Renal cortical epithelial cell (primary cell): ENCODE measurements at places on chromosomes 5 and 9.

- DNase-seq = no peak
Observed at GRCh38 chr9:117687532-117687931, 16.7 kb upstream of the TLR4 start.

- no peak for DNase-seq
Observed at GRCh38 chr5:57231607-57232006, 57.7 kb downstream of the GPBP1 start.

DNA sequence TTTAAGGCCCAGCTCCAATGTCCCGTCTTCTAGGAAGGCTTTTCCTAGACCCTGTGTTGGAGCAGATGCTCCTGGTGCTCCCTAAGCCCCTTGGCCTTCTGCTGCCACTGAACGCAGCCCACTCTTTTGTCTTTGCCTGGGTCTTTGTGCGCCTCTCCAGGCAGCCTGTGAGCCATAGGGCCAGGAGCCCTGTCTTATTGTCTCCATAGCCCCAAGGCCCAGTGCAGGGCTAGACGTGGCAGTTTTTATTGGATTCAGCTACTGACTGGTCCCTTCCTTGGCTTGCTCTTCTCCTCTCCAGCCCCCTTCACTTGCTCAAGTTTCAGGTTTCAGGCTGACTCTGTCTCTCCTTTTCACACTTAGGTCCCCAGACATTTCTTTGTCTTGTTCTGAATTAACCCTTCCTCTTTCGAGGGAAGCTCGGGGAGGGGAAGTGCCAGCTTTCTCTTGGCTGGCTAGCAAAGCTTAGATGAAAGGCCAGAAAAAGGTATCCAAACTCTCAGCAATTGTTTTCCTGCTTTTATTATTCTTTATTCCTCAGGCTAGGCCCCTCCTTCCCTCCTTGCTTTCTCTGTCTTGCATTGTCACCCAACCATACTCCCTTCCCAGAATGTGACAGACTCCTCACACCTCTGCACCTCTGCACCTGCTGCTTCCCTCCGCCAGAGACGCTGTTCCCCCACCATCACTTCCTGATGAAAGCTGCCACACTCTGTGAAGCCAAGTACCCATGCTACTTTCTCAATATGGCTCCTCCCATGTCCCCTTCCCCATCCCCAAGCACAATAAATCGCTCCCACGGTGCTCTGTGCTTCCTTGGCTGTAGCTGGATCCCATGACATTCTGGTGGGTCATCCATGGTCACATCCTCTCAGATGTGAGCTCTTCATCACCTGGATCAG is 101.6 kb upstream of the CPEB4 start:
- DNase-seq = no peak

DNA sequence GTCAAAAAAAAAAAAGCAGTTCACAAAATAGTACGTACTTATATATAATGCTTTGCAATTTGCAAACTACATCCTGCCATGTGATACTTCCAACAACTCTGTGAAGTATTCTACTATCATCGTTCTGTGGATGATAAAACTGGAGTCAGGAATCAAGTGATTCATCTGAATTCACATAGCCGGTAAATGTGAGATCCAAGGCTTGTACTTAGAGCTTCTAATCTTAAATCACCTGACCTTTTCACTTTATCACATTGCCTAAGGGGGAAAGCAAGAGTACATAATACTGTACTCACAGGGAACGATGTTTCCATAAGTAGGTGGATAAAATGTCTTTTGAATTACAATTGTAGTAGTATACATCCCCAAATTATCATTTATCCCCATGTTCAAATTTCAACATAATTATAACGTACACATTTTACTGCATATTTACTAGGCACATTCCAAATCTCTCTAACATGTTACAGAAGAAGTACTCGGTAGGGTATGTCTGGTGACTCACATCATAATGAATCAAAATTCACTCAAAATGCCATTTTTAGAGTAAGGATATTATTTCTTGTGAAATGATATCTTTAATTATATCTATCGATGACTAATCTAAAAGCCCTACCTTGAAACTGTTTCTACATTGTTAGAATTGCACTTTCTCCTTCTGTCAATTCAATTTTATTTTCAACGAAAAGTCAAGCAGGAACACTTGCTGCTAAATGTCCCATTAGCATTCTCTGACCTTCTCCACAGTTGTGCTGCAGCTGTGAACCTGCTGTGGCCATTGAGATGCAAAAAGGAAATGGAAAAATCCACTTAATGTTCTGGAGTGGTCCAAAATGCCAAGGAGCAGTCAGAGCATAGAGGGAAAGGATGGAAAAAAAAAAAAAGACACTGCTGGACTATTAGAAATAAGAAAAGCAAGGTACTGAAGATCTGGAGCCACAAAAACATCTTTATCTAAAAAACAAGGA is 78.9 kb downstream of the OR2K2 start:
- no peak for DNase-seq

DNA sequence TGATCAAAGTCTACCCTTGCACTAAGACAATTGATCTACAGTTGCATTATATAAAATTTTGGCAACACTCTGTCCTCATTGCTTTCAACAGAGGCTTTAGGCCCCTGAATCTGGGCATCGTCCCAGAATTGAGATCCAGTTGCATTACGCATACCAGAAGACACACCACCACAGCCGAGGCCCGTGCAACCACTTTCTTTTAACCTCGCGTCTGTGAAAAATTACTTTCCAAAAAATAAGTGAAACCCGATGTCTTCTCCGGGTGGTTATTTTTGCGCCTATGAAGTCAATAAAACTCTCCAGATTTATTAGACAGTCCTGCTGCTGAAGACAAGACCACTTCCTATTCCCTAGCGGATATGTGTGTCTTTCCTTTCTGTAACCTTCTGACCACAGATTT is 52.1 kb upstream of the NFIB start:
- DNase-seq = no peak

DNA sequence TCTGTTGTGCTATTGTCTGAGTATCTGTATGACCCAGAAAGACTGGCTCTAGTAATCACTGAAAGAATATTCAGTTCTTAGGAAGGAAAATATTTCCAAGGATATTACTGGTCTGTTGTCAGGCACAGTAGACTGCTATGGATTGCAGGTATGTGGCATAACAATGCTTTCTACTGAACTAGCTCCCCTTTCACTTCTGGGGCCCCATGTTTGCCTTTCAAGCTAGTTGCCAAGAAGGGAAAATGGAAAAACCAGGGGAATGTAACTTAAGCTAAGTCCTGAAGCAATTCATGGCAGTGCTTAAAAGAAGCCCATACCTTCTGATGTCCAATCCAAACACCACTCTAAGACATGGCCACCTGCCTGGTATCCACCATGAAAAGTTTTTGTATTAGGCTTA is 375.7 kb downstream of the GLIS3 start:
- no peak for DNase-seq

GRCh38 chr5:6596388-6596787 is 36.5 kb downstream of the NSUN2 start:
- no peak for DNase-seq

DNA sequence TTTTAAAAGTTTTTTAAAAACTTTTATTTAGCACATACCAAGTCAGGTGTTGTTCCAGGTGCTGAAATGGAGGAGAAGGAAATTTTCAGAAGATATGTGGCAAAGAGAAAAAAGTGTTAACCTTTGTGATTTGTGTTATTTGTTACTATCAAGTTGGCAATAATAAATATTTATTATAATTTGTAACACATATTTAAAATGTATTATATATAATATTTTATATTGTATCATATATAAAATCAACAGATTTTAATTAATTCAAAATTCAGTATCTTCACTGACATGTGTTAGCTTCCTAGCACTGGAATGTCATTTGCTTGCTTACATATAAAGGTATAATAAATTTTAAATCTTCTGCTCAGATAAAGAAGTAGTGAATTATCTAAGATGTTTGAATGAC is 71.5 kb downstream of the STK32A start:
- DNase-seq = no peak

DNA sequence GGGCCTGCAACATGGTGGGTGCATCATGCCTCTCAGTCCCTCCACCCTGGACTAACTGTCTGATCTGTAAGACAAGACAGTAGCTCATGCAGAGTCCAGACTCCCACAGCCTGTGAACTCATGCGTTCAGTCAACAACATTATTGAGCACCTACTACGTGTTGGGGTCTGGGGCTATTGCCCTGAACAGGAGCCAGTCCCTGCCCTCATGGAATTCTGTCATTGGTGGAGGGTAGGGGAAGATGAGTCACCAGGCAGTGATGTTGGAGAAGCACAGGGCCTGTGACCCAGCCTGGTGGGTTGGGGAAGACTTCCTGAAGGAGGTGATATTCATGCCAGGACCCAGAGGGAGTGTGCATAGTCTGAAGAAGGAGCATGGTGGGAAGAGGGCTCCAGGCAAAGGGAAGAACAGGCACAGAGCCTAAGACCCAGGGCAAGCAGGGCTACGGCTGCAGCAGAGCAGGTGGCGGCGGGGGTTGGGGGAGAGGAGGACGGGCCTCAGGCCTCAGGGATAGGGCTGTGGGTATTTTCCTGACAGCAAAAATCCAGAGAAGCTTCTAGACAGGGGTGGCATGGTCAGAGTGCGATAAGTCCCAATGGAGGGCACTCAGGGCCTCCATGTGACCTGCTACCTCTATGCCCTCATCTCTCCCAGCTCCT is 26.7 kb upstream of the PSD2 start:
- peak; percentile 37 for DNase-seq

DNA sequence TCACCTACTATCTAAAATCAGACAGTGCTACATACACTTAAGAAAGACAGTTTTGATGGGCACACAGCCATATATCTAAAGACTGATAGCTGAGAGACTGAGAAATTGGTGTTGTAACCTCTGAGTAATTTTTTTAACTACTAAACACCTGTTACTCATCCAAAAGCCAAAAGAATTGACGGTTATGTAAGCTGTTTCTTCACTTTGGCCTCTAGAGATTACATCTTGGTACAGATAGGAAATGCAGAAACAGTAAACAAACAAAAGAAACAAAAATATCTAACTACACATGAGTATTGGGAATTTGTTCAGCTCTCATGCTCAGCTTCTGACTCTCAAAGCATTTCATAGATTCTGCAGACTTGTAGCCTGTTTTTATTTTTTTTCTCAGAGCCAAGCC is 152.1 kb upstream of the GAS1 start:
- no peak for DNase-seq

DNA sequence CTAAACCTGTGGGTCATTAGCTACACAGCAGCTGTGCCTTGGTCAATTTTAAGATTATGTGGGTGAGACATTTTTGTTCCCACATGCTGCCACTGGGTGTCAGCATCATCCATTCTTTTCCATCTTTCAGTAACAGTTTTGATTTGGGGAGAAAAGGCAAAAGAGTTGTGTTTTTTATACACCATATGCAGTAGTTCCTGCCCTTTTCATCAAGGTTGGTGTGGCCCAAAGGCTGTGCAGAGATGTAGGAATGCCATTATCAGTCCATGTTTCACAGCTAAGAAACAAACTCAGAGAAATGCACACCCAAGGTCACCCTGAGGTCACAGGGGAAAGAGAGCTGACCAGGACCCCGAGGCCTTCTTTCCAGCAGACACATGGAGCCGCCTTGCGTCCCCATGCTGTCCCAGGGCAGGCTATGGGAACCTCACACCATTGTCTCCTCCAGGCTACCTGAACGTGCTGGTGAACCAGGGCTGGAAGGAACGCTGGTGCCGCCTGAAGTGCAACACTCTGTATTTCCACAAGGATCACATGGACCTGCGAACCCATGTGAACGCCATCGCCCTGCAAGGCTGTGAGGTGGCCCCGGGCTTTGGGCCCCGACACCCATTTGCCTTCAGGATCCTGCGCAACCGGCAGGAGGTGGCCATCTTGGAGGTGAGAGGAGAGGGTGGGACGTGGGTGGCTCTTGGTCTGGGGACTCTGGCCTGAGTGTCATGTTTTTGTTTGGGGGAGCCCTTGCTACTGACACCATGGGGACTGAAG is 27.8 kb upstream of the GRPEL2 start:
- DNase-seq = peak; percentile 49
